ENCODE measurements at places on chromosomes 5 and 9.

GRCh38 chr9:112170235-112170634, 4.9 kb downstream of the SUSD1 start:
- DNase-seq = no peak

DNA sequence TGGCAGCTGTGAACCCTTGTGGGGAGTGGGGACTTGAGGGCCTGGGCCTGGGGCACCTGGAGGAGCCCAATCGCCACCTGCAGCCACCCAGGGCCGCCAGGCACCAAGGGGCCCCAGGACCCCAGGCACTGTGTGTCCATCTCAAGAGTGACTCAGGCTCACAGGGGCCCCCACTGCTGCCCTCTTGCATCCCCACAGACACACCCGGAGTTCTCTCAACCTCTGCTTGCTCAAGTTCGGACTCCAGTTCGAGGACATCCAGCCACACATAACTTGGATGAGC, 51.9 kb downstream of the MRPL36 start:
- DNase-seq = peak; percentile 51

GRCh38 chr9:137193771-137194170, 5.3 kb downstream of the SSNA1 start:
- no peak for DNase-seq

GRCh38 chr5:101534491-101535110, 631.5 kb upstream of the ST8SIA4 start:
- no peak for DNase-seq

- DNase-seq = no peak
Measured at GRCh38 chr9:14532456-14533115, 160.6 kb downstream of the ZDHHC21 start.

Measured in RWPE2 (cell line).